ENCODE measurements at places on chromosomes 11 and 22.

- DNase-seq: no peak
Observed at GRCh38 chr22:47205081-47205491, 442.6 kb downstream of the TBC1D22A start.

DNA sequence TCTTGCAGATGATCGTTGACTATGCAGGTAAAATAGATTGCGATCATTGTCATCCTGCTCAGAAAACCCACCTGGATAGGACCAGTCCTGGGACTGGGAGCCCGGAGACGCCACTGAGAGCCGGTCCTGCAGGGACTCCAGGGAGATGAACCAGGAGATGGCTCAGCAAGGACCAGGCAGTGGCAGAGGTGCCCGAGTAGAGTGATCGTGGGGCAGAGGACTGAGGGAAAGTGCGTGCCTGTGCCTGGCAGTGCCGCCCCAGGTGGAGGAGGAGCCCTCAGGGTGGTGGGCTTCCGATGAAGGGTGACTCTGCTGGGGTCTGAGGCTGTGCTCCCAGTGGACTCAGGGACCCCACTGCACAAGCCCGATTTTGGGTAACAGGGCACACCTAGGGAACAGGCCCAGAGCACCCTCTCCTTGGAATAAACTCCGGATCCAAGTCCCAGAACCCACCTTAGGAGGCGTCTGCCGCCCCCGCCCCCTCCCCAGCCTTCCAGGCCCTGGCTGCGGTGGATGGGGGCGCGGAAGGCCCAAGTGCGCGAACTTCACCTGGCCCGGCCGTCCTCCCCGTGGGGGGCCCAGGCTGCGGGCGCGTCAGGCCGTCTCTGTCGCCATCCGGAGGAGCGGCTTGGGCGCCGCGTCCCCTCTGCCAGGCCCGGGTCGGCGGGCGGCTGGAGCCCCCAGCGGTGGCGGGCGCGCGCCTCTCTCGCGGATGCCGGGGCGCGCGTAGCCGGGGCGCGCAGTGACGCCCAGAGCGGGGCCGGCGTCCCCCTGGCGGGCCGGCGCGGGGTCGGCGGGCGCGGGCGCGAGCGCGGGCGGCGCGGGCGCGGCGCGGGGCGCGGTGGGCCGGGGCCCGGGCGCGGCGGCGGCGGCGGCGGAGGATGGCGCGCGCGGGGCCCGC is 1338.8 kb downstream of the BRD1 start:
- DNase-seq: no peak

- DNase-seq: no peak
Observed at GRCh38 chr22:22957090-22957489, 69.5 kb downstream of the IGLL5 start.

- DNase-seq: peak; percentile 78
Observed at GRCh38 chr22:27866135-27867084, 52.6 kb downstream of the PITPNB start.

- DNase-seq: no peak
Observed at GRCh38 chr11:43222215-43222614, 89.6 kb upstream of the API5 start.

DNA sequence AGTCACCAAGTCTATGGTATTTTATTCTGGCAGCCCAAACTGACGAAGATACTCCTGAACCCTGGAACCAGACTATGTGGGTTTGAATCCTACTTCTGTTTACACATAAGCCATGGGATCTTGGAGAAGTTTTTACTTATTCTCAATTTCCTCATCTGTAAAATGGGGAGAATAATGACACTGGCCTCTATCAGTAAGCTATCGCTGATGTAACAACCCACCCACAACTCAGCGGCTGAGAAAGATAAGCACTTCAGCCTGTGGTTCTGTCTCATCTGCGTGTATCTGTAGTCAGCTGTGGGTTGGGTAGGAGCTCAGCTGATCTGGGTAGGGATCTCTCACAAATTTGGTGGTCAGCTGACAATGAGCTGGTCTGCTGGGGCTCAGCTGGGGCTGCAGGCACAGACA is 68.0 kb upstream of the ALX4 start:
- no peak for DNase-seq

GRCh38 chr22:45008751-45009605 is 827 bp downstream of the PHF21B start:
- no peak for DNase-seq

GRCh38 chr11:98289617-98290263 is 731.0 kb upstream of the CNTN5 start:
- no peak for DNase-seq

GRCh38 chr11:46345131-46345597 is 2.1 kb upstream of the DGKZ start:
- DNase-seq: no peak

GRCh38 chr22:21624120-21624879 is 5.5 kb downstream of the YDJC start:
- no peak for DNase-seq

DNA sequence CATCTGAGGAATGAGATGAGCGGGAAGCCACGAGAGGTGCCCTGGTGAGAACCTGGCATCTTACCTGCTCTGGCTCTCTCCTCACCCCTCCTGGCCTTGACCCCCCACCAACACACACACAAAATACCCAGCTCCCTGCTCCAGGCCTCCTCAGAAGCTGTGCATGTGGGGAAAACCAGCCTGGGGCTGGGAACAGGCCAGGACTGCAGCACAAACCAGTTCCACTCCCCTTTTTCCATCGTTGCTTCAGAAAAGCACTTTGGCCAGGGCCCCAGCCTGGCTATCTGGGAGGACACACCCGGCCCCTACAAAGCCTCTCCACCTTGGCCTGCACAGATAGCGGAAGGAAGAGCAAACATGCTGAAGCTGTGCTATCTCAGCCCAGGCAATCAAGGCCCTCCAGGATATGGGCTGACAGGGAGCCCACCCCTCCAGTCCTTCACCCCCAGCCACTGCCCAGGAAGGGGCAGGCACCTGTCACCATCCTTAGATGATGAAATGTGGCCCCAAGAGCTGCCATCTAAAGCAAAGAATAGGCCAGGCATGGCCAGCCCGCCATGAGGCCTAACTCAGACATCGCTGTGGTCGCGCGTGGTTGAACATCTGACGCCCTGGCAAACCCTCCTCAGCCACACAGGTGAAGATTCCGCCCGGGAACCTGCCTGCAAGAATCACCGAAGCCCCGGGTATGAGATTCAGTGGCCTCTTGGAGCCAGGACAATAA is 35.4 kb downstream of the PISD start:
- no peak for DNase-seq

All from COLO829 (cell line).